AG10803 (cell line): ENCODE measurements at places on chromosomes 12 and 14.

DNA sequence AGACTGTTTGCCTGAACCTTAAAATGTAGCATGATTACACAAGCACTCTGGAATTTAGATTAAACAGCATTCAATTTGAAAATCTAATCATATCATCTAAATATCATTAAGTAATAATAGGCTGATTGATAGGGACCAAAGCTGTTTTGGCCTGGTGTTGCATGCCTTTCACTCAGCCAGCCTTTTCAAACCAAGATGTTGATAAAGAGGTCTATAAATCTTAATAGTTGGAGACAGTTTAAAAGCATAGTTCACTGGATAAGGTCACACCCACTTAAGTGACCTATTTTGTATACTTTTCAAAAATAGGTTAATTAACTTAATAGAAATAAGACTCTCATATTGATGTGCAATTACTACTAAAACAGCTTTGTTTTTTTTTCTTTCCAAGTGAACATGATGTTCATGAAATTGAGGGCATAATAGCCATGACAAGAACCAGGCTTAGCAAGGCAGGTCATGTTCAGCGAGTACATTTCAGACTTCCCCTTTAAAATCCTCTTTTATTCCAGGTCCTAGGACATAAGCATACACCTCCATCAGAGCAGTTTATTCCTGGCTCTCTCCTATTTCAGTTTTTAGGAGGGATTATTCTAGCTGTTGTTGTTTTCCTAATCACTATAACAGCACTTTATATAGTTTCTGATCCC, 349.0 kb downstream of the RAD51B start:
- no peak for DNase-seq

- DNase-seq, result peak; percentile 81
These were observed 593 bp downstream of the CFL2 start for GRCh38 chr14:34713681-34714319.

DNA sequence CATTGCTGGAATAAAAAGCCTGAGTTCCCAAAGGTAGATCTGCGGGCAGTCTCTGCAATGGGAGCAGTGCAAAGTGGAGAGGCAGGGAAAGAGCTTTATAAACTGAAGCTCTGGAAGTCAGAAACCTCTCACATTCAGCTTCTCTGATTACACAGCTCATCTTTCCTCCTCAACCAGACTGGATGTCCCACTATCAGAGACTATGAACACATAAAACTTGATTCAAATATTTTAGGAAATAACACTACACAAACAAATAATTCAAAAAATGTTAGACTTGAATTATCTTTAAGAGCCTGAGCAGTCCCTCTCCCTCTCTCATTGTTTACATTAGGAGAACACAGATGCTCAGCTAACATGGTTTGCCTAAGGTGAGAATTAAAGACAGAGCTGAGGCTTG, 72.9 kb downstream of the DENND5B start:
- peak; percentile 15 for DNase-seq

DNA sequence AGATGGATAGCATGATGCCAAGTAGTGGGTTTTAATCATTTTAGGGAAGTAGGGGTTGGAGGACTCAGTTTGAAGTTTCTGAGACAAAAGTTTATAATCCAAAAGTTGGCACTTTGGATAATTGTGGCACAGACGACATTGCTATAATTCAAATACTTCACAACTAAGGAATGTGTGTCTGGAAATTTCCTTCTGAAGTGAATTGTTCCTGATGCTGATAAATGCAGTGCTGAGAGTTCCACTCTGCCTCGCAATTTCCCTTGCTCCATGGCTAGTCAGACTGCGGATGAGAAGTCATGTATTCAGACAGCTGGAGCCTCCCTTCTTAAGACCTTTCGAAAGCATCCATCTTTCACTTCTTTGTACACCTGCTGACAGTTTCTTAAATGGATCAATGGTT, 393.3 kb upstream of the PRICKLE1 start:
- DNase-seq, result no peak

- DNase-seq, result peak; percentile 68
These were observed 699 bp downstream of the MGAT2 start for GRCh38 chr14:49621114-49621881.

GRCh38 chr14:87678624-87679023, 314.4 kb downstream of the GALC start:
- DNase-seq, result no peak
